ENCODE measurements at places on chromosomes 1 and 21.
A peak's percentile ranks its signal among the peaks of the same experiment; 100 is the strongest.

- no peak for DNase-seq
Observed at GRCh38 chr1:168976267-168976666, 130.2 kb upstream of the ATP1B1 start.

- DNase-seq, result no peak
Observed at GRCh38 chr21:34812504-34813265, 143.9 kb downstream of the CLIC6 start.

DNA sequence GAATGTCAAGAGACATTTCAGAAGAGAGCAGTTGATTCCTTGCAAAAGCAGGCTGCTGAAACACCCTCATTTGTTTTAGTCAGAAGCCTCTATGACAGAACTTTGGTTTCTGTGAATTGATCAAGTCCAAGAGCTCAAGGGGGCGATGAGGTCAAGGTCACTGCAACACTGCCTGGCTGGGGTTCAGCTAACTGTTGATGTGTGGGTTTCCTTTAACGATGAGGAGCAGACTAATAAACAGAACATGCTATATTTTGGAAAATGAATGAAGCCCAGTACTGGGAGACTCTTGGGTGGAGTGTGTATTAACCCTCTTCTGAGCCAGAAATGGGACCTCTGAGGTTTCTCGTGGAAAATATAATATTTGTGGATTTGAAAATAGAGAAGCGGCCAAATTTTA lies 109.3 kb downstream of the ZC3H11B start:
- peak; percentile 70 for DNase-seq

- no peak for DNase-seq
Observed at GRCh38 chr1:172180501-172181285, 239.8 kb upstream of the C1orf105 start.

DNA sequence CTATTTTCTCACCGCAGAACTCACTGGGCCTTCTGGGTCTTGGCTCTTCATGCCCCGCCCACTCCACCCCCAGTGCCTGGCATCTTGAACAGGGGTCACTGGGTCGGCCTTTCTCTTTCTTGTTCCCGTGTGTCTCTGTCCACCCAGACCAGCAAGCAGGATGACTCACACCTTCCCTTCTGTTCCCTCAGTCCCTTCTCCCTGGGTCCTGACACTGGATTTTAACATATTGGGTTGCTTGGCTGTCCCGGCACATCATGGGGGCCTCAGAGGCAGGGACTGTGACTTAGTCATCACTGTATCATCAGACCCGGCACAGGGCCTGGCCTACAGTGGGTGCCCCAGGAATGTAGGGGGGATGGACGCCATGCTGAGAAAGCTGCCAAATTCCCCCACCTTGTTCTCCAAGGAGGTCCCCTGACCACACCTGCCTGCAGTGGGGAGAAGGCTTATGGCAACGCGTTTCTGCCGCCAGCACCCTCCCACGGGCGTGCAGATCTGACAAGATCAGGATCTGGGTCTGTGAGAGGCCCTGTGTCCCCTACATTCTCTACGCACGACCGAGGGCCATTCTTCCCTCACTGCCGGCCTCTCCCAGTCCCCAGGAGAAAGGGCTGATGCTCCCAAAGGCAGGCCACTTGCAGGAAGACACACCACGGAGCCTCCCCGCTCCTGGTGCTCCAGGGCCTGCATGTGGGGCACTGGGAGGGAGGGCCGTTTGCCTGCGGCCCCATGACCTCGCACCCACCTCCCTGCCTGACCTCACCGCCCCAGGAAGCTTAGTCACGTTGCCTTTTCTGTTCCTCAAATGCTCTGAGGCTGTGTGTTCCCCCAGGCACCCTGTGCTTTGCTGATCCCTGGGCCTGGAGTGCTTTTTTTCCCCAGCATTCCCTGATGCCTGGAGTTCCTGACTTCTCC lies 157.2 kb upstream of the TMEM51 start:
- DNase-seq, result no peak

DNA sequence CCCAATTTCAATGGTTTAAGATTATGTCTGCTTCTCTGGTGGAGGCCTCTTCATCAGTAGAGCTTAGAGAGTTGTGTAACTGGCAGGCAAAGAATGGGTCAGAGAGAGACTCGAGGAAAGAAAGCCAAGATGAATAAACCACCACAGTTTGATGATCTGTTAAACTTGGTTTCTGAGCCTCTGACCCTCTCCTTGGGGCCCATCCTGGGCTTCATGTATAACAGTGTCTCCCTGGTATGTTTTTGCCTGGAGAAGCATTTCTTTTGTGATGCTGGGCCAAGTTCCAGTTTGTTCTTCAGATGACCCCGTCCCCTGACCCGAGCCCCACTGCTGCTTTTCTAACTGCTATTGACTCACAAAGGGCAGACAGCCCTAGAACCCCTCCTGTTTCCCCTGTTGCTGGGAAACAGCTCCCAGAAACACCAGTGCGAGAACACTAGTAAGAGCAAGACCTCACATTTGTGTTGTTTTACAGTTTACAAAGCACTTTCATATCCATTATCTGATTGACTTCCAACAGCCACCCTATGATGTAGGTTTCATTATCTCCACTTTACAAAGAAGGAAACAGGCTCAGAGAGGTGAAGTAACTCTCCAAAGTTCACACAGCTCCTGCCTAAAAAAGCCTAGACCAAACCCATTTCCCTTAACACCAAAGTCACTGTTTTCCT lies 9.0 kb downstream of the CD2 start:
- DNase-seq, result no peak

- no peak for DNase-seq
Observed at GRCh38 chr21:45550522-45551210, 8.4 kb upstream of the SLC19A1 start.

DNA sequence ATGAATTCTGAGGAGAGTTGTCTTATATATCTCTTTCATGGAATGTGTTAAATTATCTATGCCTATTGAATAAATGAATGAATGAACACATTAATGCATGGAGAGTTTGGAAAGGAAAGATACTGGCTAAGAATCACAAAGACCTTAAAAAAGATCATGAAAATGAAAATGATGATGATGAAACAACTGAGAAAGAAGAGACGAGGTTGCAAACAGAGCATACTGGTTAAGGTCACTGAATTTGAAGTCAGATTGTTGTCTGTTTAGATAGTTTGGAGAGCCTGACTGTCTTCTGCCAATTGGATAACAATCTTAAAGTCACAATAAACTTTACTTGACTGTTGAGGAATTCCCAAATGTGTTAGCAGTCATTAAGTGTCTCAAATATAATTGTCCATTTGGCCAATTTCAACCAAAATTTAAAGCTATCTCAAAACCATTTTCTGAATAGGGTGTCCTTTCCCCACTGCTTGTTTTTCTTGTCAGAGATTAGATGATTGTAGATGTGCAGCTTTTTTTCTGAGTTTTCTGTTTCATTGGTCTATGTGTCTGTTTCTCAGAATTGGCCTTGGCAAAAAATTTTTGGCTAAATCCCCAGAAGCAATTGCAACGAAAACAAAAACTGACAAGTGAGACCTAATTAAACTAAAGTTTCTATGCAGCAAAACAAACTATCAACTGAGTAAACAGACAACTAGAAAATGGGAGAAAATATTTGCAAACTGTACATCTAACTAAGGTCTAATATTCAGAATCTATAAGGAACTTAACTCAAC lies 132.2 kb downstream of the PTGER3 start:
- no peak for DNase-seq

DNA sequence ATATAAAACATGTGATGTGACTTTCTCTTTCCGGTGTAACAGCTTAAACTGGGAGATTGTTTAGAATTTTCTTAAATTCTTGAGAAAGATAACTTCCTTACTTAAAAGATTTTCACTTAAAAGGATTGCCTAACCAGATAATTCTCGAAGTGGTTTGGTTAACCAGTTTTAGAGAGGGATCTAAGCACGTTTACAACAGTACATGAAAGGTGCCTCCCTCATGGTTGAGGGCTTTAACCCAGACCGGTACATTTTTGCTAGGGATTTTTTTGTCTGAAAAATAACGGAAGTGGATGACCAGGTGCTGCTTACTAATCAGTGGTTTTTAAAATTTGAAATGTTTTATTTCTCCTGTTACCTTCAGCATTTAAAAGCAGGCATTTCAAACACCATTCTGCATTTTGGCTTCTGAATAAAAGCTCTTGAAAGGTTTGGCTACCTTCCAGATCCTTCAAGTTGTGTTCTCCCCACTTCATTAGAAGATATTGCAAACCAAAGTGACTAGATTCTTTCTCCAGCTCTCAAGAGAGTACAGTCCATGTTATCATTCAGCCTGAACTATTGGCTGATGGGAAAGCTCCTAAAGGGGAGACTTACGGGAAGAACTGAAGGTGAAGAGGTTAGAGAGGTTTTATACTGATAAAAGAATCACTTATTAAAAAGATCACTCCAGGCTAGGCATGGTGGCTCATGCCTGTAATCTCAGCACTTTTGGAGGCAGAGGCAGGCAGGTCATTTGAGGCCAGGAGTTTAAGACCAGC lies 12.8 kb downstream of the S100PBP start:
- no peak for DNase-seq

- DNase-seq, result no peak
Observed at GRCh38 chr21:39085843-39086405, 97.3 kb downstream of the PSMG1 start.

DNA sequence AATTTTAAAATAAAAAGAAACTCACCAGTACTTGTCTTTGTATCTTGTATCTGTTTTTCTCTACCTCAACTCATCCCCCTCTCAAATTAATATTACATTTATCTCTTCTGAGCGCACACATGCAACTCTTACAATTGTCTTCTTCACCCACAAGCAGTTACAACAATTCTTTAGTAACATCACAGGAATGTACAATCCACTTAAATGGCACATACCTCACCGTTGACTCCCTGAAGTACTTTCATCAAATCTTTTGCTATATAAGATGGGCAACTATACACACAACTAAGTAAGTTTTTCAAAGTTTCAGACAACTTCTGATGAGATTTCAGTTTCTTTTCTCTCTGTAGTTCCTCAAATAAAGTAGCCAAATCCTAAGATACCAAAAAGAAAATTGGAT lies 28.3 kb downstream of the HEATR1 start:
- no peak for DNase-seq

DNA sequence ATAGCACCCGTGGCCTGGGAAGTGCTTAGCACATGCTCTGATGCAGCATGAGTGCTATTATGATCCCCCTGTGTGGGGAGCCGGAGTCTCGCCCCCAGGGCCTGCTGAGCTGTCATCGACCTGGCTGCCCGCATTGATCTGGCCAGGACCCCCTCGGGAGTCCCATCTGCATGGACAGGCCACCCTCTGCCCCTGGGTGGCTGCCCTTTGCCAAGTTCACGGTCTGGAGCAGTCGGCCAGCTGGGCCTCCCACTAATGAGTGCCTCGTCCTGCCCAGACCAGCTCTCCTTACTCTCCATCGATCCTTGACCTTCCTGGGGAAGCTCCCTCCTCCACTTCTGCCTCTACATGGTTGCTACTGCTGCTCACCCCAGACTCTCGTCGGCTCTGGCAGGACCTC lies 121.8 kb upstream of the RUNX3 start:
- DNase-seq, result no peak

DNA sequence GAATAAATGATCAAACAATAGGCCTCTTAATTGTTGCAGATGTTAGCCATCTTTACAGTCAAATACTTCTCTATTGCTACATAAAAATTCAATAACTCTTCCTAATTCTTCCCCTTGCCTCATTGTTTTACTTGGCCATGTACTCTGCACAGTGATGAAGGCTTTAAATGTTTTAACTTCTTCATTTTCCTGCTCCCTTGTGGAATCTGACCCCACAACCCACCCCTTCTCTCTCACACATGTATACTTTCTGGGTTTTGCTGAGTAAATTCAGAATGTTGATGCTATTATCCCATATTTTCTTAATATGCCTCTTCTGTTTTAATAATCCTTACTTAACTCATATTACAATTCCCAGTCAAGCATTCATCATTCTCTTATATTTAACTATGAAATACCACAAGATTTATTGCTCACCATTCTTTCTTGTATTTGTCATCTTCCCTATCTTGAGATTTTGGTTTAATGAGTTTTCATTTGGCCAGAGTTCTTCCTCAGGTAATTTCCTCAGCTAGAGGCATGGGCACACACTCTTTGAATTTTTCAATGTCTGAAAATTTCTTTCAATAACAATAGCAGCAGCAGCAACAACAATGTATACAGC lies 327.8 kb upstream of the USP24 start:
- DNase-seq, result no peak

GRCh38 chr1:167184081-167184480 lies 36.6 kb upstream of the POU2F1 start:
- DNase-seq, result no peak

GRCh38 chr1:161066694-161067093 lies 3.0 kb downstream of the ARHGAP30 start:
- no peak for DNase-seq

GRCh38 chr1:178619042-178619927 lies 105.8 kb upstream of the RALGPS2 start:
- no peak for DNase-seq

DNA sequence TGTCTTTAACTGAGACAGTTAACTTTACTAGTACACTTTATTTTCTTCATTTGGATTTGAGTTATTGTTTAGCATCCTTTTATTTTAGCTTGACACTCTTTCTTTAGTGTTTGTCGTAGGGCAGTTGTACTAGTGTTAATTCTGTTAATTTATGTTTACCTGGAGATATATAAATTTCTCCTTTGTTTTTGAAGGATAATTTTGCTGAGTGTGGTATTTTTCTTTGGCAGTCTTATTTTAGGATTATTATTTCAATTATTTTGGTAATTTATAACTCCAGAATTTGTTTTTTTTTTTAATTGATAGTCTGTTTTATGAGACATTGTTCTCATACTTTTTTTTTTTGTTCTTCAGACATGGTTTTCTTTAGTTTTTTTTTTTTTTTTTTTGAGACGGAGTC lies 73.8 kb upstream of the CHODL start:
- DNase-seq, result no peak

GRCh38 chr21:30638686-30639085 lies 3.7 kb downstream of the KRTAP20-2 start:
- no peak for DNase-seq

DNA sequence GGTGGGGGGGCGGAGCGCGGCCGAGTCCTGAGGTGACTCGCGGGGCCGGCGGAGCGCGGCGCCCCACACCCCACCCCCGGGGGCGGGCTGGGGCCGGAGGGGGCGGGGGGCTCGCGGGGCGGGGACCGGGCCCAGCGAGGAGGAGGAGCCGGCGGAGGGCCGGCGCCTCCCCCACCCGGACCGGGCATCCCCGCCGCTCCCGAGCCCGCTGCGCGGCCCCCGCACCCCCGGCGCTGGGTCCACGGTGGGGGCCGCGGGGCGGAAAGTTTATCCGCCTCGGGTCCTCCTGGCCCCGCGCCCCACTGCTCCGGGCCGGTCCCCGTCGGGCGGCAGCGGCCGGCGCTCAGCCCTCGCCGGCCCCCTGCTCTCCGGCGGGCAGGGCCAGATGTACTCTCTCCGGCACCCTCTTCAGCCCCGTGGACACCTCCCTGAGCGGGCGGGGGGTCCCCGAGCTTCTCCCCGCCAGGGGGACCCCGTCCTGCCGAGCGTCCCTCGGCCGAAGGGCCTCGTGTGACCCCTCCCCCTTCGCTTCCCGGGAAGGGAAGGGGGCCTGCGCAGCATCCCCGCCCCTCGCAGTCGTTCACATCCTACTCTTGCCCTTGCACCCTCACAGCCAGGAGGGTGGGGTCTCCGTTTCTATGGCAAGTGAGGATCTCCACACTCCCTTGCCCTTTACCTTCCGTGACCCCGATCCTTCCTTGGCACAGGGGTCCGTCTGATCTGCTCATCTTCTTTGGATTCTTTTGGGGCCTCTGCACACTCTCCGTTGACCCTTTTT lies 663 bp downstream of the CAMTA1 start:
- DNase-seq, result peak; percentile 74
